ENCODE measurements at places on chromosomes 6 and 20.

GRCh38 chr6:132520953-132521352 is 8.0 kb upstream of the STX7 start:
- DNase-seq: no peak

DNA sequence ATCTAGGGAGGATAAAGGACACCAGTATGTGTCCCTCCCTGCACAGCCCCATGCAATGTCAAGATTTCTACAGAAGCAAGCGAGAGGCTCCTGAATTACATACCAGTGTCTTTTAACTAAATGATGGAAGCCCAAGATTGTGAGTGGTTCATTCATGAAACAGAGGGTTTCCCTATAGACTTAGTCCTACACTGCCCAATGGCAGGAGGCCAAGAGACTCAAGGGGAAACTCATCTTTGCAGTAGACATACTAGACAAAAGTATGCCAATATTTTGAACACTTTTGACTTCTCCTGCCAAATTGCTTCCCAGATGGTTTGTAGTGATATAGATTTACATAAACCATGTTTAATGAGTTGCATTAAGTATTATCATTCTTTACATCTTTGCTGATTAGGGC is 557.2 kb upstream of the JAG1 start:
- no peak for DNase-seq

- no peak for DNase-seq
Observed at GRCh38 chr6:149057464-149057840, 260.1 kb upstream of the TAB2 start.

GRCh38 chr6:155313602-155314091 is 637 bp downstream of the TFB1M start:
- DNase-seq: no peak

DNA sequence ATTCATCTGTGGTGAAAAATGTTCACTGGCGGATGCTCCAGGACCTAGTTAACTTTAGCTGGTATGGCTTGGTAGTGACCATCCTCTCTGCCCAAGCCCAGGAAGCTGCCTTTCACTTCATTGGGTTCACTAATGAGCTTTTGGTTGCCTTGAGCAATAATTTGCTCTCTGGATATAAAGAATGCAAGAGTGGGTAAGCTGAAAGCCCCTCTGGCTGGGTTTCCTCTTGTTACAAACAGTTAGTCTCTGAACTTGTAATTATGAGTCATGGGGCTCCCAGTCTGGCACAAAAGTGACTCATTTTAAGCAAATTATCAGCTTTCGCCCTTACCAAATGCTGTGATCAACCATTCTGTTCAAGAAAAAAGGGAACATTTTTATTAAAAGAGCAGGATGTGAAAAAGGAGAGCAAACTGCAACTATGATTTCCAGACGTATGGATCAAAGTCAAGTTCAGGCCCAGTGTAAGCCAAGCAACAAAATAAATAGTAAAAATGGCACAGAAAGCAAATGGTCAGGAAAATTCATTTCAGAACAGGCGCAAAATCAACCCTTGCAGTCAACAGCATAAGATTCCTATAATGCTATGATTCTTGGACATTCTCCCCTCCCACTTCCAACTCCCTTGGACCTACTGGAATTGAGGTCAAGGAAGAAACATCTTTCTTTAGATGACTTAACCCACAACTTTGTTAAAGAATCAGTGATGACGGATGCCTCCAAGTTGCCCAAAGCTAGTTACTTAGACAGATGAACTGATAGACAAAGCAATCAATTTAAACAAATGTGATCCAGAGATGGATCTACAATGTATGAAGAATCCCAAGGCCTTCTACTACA is 130.0 kb upstream of the KCNK16 start:
- DNase-seq: no peak

- DNase-seq: no peak
Observed at GRCh38 chr20:53047203-53047602, 75.0 kb downstream of the TSHZ2 start.

DNA sequence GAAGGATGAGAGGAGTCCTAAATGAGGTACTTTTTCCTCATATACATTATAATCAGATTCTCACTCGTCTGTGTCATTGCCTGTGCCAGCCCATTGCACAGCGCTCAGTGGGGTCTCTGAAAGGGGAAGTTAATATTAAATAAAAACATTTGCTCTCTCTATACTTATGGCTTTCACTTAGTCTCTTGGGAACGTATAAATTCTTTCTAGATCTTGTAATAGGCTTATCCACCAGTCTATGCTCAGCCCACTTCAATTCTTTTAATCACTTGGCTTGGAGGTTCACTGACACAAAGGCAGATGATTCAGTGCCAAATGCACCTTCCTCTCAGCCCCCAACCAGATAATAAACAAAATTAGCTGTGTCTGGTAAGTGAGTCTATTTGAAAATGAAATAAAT is 164.3 kb upstream of the OGFRL1 start:
- DNase-seq: no peak

DNA sequence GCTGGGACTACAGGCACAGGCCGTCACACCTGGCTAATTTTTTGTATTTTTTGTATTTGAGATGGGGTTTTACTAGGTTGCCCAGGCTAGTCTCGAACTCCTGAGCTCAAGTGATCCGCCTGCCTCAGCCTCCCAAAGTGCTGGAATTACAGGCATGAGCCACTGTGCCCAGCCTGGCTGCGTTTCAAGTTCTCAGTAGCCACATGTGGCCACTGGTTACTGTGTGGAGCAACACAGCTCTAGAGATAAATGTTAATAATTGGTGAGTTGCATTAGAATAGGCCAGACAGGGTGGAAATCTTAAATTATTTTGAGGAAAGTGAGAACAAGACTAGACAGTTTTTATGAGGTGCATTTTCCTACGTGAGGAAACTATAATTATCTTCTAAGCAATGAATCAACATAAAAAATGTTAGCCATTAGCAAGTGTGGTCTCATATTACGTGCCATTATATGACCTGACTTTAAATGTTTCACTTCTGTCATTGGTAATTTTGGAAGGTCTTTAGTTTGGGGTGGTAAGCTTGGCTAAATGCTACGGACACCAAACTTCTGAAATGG is 129.6 kb downstream of the PLEKHG1 start:
- no peak for DNase-seq

GRCh38 chr6:76694795-76695194 is 622.3 kb upstream of the IMPG1 start:
- DNase-seq: no peak

- DNase-seq: no peak
Observed at GRCh38 chr20:16563066-16563806, 10.0 kb downstream of the KIF16B start.

- no peak for DNase-seq
Observed at GRCh38 chr6:84836366-84836765, 72.0 kb upstream of the TBX18 start.

DNA sequence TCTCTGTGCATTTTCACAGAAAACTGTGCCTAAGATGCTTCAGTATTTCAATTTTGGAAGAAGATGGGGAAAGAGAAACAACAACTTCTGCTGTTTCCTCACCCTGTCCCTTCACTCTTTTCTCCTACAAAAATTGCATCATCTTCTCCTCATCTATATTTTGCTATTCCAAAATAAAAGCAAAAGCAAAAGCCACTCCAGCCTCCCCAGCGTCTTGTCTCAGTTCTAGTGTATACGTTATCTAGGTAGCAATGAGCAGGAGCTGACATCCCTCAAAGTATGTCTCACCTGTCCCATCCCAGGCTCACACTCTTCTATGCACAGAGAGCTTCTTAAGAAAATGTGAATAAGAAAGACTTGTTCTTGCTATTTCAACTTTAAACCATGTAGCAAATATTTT is 163.8 kb upstream of the TAB2 start:
- no peak for DNase-seq

DNA sequence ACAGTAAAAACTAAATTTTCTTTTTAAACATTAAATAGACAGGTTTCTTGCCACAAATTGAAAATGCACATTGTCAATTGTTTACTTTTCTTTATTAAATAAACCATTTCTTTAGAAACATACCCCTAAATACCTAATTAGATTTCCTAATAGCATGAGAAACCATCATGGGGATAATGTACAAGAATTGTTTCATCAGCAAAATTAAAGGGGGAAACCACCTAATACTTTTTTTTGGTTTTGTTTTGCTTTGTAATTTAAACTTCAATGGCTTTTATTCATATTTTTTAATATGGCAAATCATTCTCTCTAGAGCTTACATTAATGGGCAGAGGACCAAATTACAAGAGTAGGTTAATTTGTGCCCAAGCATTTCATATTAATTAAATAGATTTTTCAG is 987.9 kb downstream of the EPHA7 start:
- DNase-seq: no peak

GRCh38 chr6:169064194-169064593 is 189.5 kb downstream of the THBS2 start:
- no peak for DNase-seq

- DNase-seq: peak; percentile 40
Observed at GRCh38 chr6:55276745-55277530, 50.3 kb upstream of the GFRAL start.

- DNase-seq: no peak
Observed at GRCh38 chr6:128141932-128142331, 241.1 kb upstream of the THEMIS start.

DNA sequence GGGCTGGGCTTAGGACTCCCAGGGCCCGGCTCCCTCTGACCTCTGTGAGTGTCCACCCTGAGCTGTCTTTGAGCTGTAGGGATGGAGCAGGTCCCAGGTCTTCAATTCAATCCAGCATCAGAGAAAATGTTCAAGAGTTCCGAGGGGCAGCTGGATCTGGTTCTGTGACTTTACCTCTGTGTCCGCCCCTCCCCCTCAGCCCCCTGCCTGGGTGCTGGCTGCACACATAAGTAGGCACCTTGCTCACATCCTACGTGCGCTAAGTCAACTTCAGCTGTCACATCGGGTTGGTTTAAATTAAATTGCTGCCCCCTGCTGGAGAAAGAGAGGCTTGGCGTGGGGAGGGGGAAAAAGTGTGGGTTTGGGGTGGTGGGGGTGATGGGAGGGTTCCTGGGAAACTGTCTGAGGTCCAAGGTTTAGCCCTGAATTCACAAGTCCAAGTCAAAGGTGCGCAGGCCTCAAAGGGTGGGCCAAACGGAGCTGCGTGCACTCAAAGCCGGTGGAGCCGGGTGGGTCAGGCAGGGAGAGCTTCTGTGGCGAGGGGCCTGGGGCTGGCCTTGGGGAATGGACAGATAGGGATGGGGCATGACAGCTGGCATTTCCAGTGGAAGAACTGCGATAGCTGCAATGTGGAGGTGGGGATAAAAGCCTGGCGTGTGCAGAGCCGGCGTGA is 3.0 kb downstream of the WFDC5 start:
- peak; percentile 9 for DNase-seq

- DNase-seq: no peak
Observed at GRCh38 chr6:11748591-11749210, 29.9 kb downstream of the ADTRP start.

- DNase-seq: no peak
Observed at GRCh38 chr20:47686545-47686944, 98.7 kb downstream of the SULF2 start.

- DNase-seq: no peak
Observed at GRCh38 chr6:32855467-32856174, 1.6 kb downstream of the PSMB9 start.

DNA sequence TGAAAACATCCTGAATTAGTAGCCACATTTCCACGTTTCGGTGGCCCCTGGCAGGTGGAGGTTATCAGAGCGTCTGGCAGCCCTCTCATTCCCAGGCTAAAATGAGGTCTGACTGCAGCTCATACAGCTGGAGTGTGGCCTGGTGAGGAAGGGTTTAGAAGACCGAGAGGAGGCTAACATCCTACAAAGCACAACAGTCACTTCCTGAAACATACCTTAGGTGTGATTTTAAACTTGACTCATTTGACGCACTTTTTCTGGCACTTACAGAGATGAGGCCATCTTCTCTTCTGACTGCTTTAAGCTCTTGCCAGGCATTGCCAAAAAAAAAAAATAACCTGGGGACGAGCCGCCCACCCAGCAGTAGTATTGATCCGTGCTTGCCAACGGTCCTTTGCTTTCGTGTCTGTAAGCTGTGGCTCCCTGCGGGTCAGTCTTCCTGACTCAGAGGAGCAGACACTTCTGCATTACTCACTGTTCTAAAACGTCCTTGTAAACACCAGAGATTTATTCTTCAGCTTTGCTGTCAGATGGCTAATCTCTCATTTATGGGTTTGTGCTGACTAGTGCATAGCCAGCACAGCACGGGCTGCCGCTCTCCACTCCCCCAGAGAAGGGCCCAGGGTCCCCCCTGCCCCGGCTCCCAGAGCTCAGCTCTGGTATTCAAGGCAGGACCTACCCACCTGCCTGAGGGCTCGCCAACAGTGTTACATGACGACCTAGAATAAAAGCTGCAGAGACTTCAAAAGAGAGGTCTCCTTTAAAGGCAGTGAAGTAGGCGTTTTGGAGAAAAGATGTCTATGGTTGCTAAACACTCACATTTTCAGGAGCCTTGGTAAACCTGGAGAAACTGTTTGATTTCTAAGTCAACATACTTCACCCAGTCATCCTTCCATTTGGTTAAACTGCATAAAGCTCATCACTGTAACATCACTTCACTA is 78.5 kb upstream of the FRMD1 start:
- DNase-seq: peak; percentile 9

- DNase-seq: no peak
Observed at GRCh38 chr20:59663513-59664060, 59.2 kb downstream of the PHACTR3 start.

GRCh38 chr6:26183581-26184366 is 96.5 kb downstream of the HFE start:
- peak; percentile 59 for DNase-seq

- no peak for DNase-seq
Observed at GRCh38 chr6:91094341-91094740, 507.5 kb upstream of the MAP3K7 start.
